ENCODE measurements at places on chromosomes 12 and 14.

DNA sequence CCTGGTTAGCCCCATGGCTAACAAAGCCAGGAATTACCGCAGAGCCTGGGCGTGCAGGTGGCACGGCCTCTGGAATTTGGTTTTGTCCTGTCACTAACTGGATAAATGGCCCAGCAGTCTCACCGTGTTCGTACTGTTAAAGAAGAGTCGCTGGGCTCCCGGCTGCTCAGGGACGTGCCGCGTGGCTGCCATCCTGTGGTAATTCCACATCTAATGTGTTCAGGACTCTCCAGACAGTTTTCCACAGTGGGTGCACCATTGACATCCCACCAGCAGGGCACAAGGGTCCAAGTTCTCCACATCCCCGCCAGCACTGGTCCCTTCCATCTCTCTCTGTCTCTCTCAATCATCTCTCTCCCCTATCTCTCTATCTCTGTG, 19.6 kb downstream of the NOC4L start:
- no peak for DNase-seq

GRCh38 chr12:77115471-77115870, 50.1 kb upstream of the E2F7 start:
- no peak for DNase-seq

- DNase-seq: no peak
Observed at GRCh38 chr12:26971963-26972362, 33.7 kb downstream of the FGFR1OP2 start.

GRCh38 chr14:29629839-29630238, 297.8 kb downstream of the PRKD1 start:
- no peak for DNase-seq

Measured in KBM-7 (cell line).